ENCODE measurements at places on chromosomes 11 and 22.

DNA sequence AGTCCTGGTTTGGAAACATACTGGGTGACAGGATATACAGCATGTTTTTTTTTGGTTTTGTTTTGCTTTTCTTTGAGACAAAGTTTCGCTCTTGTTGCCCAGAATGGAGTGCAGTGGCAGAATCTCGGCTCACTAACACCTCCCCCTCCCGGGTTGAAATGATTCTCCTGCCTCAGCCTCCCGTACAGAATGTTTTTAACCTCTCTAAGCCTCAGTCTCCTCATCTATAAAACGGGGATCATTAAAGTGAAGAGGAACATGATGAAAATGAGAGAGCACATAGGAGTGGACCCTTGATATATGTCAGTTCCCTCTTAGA, 28.1 kb upstream of the SCARF2 start:
- DNase-seq: no peak

DNA sequence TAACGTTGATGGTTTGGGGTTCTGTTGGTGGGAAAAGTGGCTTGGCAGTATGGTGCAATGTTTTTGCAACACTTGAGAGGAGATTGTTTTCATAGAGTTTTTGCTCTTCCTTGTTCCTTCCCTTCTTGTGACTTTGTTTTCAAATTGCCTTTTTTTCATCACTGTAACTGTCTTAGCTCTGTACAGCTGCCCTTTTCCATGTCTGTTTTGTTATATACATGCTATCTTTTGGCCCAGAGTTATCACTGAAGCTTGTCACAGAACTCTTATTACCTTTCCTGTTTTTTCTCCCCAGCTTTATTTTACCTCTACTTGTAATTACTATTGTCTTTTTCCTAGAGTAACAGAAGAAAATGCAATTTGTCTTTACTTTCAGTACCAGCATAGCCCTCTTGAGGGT, 154.1 kb downstream of the DDX10 start:
- DNase-seq: no peak

GRCh38 chr11:11409901-11410300, 56.9 kb upstream of the CSNK2A3 start:
- DNase-seq: peak; percentile 81

GRCh38 chr11:46112961-46113607, 8.2 kb downstream of the PHF21A start:
- peak; percentile 96 for DNase-seq

- no peak for DNase-seq
Observed at GRCh38 chr22:19764636-19765476, 4.3 kb downstream of the TBX1 start.

GRCh38 chr22:40412441-40412840, 42.0 kb downstream of the SGSM3 start:
- DNase-seq: no peak

- DNase-seq: no peak
Observed at GRCh38 chr11:19355601-19356000, 114.9 kb upstream of the E2F8 start.

GRCh38 chr11:125364121-125364826, 131.8 kb downstream of the FEZ1 start:
- no peak for DNase-seq

- DNase-seq: no peak
Observed at GRCh38 chr11:113375402-113375801, 12.2 kb upstream of the ANKK1 start.

DNA sequence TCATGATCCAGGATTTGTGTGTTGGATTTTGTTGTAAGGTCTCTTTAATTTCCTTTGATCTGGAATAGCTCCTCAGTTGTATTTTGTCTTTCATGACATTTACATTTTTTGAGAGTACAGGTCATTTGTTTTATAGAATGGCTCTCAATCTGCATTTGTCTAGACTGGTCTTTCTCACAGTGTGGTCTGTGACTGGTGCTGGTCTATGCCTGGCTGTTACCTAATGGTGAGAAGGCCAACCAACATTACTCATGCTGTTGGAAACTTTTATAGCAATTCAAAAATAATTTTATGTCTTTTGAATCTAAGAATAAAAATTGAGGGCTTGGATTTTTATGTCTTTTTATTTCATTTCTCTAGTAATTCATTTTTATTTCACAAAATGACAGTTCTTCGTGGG, 3.9 kb upstream of the NCR3LG1 start:
- DNase-seq: no peak

DNA sequence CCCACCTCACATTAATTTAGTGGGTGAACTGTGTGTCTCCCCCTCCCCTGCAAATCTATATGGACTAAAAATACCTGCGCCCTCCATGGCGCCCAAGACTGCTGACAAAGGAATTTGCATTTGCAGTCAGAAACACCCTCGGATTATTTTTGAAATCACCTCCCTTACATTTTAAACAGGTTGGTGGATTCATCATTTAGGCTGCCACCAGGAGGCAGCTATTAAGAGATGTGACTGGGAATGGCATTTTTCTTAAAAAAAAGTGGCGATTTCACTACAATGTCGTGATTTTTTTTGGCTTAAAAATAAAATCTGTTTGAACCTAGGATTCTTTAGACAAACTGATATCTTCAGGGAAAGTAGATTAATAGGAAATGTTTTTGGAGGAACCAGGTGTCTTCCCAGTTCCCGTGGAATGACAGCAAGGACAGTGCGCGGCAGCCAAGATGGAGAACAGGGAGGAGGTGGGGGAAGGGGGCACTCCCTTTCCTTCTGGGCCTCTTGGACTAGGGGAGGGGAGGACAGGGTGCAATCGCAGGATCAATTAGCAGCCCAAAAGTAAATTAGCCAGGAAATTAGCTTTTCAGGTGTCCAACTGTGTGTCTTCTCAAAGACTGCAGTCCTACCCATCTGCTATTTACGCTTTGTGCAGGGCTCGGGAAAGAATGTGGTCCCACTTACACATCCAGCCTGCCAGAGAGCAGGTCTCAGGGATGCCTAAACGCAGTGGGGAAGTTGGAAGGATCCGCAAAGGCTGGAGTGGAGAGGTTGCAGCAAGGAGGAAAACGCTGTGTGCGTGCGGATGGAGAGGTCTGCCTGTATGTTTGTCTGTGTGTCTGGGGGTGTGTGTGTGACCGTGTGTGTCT, 496.4 kb downstream of the NTM start:
- DNase-seq: no peak

- peak; percentile 83 for DNase-seq
Observed at GRCh38 chr11:6771926-6772893, at the start of gene OR2AG2. TSS of gene OR2AG2 (minus strand) at chr11:6771976. CDS start at chr11:6768957, 3,019 bp downstream.

DNA sequence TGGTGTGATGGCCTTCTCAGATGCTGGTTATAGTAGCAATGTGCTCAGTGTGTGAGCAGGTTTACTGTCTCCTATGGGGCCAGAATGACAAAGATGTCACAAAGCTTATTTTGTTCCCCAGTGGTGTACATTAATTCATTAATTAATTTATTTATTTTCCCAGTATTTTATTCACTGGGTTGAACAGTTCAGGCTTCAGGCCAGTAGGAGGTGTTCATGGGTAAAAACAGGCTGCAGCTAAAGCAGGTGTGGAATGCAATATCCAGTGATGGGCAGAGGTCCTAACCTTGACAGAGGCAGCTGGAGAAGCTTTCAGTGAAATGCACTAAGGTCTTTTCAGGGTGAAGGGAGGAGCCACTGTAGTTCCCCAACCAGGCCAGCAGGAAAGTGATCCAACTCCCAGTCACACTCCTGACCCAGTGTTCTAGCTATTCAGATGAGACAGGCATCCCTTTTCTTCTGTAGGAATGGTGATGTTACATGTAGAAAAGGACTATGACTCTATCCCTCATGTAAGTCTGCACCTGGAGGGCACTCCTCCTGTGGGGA, 7.8 kb upstream of the FANCF start:
- no peak for DNase-seq
